ENCODE measurements at places on chromosomes 1 and 21.

DNA sequence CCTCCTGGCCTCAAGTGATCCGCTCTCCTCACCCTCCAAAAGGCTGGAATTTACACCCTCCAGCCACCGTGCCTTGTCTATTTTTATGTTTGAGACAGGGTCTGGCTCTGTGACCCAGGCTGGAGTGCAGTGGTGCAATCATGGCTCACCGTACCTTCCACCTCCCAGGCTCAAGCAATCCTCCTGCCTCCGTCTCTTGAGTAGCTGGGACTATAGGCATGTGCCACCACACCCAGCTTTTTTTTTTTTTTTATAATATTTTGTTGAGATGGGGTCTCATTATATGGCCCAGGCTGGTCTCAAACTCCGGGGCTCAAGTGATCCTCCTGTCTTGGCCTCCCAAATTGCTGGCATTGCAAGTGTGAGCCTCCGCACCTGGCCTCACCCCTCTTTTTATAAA, 38.8 kb downstream of the TRPM2 start:
- no peak for DNase-seq

DNA sequence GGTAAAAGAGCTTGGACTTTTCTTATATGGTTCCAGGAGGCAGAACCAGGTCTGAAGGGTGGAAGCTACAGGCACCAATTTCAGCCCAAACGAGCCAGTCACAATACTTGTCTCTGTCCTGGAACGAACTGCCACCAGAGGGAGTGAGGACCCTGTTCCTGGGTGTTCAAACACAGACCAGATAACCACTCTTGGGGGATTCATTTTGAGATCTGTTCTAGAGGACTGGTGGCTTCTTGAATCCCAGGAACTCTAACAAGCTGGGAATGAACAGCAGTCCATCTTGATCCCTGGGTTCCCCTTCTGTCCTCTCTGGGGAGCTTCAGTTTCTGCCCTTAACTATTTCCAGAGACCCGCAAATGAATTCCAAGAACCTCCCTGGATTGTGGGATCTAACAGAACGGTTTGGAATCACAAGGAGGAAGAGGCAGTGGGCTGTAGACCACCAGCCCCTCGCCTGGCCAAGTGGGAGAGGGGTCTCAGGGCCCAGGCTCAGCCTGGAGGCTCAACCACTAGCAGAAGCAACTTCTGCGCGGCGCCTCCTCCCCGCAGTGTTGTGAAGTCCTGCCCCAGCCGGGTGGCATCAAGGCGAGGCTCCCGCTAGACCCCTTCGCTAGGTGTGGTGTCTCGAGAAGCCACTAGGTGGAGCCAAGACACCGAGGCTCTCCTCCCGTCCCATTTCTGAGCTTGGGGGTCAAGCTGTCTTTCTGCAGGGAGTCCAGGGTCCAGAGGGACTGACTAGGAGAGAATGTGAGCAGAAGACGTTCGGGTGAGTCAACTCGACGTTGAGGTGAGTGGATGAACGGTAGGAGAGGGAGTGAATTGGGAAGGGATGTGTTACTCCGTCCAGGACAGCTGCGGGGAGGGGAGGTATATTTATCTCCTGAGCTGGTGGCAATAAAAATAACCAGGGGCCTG, 12.1 kb upstream of the NES start:
- peak; percentile 83 for DNase-seq

GRCh38 chr21:24989516-24989915, 617.8 kb downstream of the MRPL39 start:
- DNase-seq, result no peak

- DNase-seq, result no peak
These were observed 595.5 kb downstream of the RWDD3 start for GRCh38 chr1:95829556-95829955.

DNA sequence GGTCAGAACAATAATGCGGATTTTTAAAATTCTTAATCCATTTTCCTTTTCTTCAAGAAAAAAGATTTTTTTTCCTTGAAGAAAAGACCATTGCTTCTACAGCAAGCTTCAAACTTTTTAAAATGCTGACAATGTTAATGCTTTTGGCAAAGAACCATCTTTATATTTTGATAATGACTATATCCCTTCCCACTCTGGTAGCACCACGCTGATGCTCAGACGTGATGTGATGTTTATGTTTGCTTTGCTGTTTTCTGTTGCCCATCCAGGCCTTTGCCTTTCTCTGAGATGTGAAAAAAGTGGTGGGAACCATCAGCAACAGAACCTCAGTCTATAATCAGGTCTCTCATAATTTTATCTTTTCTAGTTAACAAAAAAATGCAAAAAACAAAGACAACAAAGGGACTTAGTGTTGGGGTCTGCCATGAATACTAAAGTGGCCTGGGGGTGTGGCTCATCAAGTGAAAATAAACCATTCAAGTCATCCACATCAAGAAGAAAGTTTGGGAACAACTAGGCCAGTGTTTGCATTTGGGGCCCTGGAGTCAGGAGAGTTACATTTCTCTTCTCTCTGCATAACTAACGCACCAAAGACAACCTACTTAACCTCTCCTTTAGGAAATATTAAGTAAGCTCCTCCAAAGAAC, 244.6 kb upstream of the DMRTA2 start:
- no peak for DNase-seq

- DNase-seq, result no peak
These were observed 193.8 kb downstream of the KCNH1 start for GRCh38 chr1:210940081-210940617.

DNA sequence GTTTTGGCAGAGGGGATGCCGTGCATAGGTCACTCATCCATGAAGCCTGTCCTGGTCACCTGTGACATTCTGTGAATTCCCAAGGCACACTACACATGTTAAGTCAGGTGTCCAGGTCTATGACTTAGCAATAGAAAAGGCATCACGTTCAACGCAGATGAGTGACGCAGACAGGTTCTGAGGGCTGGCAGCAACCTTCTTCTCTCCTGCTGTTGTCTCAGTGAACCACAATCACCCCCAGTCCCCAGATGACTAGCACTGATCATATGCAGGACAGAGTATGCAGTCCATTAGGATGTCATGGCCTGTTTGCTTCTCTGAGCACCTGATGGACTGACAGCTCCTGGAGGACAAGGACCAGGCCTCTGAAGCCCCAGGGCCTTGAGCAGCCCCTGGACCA, 157.8 kb upstream of the KAZN start:
- DNase-seq, result no peak

DNA sequence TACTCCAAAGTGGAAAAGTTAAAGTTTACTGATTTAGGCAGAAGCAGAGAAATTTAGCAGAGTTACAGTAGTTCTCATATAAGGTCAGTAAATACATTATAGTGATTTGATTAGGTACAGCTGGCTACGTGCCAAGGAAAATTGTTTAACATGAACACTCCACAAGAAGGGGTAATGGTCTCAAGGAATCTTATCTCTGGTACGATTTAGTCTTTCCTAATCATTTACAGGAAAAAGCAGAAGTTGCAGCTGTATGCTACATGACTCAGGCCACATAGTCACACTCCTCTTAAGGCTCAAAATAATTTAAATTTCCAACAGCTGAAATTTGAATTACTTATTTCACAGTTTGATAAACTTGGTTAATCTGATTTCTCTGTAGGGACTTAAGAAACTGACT, 36.9 kb upstream of the OR2B11 start:
- no peak for DNase-seq

GRCh38 chr21:39842741-39843459, 24.3 kb upstream of the PCP4 start:
- DNase-seq, result no peak

- DNase-seq, result no peak
These were observed at the start of gene SYT2 for GRCh38 chr1:202710070-202711045. TSS of gene SYT2 (minus strand) at chr1:202710454. CDS start at chr1:202605772, 104,682 bp downstream.

DNA sequence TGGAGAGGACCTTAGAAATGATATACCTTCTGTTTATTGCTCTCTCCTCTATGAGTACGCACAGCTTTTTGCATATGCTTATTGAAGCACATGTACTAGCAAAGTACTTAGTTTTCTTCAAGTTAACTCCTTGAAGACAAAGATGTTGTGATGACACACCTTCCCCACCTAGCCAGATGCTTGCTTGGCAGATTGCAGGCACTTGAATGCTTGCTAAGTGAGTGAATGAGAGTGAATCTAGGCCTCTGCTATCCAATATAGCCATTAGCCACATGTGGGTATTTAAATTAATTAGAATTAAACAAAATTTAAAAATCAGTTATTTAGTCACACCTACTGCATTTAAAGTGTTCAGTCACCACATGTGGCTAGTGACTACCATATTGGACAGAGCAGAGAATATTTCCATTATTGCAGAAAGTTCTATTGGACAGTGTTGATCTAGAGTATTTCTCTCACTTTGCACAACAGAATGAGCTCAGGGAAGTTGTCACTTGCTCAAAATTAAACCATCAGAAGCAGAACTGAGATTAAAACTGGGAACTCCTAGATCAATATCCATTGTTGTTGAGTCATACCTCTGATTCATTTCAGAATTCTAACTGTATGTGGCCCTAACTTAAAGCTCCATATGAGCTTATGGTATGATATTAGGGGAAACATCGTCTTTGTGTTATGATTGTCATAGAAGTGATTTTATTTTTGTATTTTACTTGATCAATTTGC, 8.6 kb upstream of the EEIG2 start:
- peak; percentile 60 for DNase-seq

DNA sequence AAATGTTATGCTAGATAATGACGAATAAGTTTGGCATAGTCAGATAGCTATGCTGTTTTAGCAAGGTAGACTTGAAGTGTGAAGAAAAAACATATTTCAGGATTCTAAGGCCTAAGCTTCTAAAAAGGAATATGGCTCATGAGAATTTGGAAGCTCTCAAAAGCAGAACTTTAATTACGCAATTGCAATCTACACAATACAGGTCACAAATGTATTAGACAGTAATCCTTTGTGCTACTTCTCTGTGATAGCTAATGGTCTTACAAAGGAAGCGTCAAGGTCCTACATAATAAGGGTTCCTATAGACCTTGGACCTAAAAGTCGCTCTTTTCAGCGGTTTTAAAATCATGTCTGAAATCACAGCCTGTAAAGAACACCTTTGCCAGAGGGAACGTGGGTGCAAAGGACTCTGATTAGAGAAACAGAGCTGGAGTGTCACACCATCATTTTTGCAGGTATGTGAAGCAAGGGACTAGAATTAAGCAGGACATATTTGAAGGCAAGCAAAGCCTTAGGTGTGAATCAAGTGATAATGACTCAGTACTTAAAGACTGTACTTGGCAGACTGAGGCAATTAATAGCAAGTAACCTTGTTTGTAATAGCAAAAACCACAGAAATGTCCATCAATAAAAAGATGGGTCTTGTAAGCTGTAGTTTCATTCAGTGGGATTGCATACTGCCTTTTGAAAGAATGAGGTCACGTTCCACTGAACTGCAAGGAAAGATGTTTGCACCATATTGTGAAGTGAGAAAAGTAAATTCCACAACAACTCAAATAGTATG, 420.2 kb downstream of the KCTD3 start:
- DNase-seq, result no peak

DNA sequence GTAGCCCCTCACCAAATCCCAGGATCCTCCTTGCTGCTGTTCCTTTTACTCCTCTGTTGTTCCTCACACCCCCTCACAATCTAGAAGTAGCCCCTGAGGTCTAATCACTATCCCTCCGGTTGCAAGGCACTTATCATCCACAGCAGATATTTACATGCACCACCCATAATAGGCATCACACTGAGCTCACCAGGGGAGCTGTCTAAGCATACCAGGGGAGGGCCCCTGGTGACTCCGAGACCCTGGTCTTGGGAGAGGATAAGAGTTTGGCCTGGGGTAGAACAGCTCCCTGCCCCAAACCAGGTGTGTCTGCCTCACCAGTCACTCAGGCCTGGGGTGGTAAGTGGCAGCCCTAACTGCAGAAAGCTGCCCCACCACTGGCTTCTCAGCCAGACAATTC, 37.3 kb upstream of the ZC3H12A start:
- no peak for DNase-seq

DNA sequence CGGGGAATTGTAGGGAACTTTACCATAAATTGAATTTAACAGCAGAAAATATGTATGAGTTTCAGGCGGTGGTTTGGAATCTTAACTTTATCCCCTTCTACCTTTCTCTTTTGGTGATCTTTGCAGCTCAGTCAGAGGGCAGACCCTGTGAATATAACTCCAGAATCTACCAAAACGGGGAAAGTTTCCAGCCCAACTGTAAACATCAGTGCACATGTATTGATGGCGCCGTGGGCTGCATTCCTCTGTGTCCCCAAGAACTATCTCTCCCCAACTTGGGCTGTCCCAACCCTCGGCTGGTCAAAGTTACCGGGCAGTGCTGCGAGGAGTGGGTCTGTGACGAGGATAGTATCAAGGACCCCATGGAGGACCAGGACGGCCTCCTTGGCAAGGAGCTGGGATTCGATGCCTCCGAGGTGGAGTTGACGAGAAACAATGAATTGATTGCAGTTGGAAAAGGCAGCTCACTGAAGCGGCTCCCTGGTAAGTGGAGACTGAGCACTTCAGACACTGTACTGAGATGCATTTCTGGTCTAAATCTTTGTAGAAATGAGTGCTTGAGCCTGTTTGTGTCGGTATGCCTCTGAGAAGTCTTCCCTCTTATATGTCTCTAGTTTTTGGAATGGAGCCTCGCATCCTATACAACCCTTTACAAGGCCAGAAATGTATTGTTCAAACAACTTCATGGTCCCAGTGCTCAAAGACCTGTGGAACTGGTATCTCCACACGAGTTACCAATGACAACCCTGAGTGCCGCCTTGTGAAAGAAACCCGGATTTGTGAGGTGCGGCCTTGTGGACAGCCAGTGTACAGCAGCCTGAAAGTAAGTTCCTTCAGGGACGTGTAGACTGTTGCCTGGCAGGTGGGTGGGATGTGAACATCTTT, 1.5 kb downstream of the CCN1 start:
- DNase-seq, result no peak

DNA sequence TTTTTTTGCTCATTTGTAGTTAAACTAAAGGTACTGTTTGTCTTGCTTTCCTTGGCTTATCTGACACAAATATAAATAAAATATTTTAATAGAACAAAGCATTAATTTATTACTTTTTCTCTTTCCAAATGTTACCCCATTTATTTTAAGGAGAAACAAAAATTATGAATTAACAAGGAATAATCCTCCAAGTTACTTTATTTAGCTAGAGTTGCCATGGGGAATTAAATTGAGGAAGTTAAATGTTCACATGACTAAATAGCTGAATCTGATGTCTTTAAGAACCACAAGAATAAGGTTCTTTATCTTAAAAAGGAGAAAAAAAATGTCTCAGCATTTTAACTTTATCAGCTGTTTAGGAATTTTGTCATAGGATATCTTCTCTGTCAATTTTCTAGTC, 12.3 kb downstream of the ATG4C start:
- DNase-seq, result no peak

DNA sequence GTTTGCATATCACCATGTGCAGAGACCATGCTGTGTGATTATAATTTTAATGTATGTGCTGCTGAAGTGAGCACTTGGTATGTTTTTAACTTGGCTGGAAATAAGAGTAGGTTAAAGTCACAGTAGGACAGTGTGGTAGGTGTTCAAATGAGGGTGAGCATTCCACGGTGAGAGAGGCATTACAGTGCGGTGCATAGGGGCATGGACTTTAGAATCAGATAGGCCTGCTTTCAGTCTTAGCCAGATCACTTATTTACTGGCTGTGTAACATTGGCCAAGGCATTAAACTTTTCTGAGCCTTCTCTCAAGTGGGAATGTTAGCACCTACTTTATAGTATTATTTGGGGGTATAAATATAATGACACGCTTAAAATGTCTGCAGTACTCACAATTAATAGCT, 43.2 kb downstream of the GIPC2 start:
- DNase-seq, result no peak

GRCh38 chr21:39601187-39601928, 11.4 kb upstream of the B3GALT5 start:
- DNase-seq, result no peak

GRCh38 chr1:26401891-26402290, 8.7 kb upstream of the LIN28A start:
- no peak for DNase-seq

GRCh38 chr21:16588433-16588860, 858.7 kb downstream of the USP25 start:
- no peak for DNase-seq

- DNase-seq, result peak; percentile 19
These were observed 769.0 kb downstream of the BRINP3 start for GRCh38 chr1:189708674-189709073.

All from GM12865 (cell line).